ENCODE measurements at places on chromosomes 4 and X.

GRCh38 chr4:73715659-73716058 lies 24.7 kb upstream of the CXCL8 start:
- DNase-seq: no peak

DNA sequence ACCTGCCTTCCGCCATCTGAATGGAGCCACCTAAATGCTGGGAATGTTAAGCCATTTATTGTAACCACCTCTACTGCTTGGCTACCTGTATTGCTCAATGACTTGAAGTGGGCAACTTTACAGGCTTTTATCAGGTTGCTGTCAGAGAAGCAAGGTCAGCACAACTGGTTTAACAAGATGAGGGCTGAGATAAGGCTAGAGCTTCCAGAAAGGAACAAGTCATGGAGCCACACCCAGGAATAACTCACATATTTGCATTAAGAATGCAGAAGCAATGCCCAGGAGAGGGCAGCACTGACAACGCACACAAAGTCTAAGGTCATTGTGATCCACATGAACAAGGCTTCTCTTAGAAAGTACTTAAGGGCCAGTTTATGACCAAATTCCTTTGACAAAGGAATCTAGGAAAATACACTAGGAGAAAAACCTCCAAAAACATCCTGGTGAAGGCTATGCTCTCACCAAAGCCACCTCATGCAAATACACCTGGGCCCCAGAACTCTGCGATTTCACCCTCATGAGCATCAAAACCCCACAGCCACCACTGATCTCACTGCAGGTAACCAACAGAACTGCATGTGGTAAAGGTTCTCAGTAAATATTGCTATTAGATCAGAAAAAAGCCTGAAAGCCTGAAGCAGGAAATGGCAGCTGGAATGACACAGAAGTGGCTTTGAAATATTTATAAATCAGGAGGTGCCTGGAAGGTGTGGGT lies 15.0 kb upstream of the STS start:
- peak; percentile 10 for DNase-seq

DNA sequence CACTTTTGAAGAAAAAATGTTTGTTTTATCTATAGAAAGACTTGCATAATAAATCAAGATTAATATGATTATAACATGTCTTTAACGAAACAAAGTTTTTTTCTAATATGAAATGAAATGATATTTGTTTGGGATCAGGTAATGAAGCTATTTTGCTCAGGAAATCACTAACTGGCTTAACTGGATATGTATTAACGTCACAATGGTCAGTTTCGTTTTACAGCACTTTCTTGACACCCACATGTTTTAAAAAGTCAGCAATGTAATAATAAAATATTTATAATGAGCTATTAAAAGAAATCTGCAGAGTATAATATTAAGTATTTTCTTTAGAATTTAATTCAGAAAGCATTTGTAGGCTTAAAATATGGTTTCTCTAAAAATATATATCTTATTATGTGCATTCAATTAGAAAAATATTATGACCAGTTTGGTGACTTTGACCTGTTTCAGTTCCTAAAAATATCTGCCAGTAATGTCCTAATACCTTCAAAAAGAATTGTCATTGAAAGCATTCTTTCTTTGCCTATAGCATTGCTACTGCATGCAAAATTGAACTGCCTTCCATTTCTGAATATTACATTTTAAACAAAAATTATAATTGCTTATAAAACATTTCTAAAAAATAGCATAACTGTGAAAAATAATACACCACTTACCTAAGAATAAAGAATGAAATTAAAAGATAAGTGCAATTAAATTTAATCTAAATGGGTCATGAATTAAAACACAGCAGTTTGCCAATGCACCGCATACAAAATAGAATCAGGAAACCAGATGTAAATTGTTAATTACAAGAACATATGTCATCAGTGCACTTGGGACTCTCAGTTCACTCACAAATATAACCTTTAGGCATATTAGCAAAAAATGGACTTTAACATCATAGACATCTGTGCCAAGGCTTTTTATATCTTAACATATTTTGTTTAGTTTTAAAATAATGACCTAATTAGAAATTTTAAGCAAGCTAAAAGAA lies 31.6 kb downstream of the TIGD2 start:
- no peak for DNase-seq

GRCh38 chrX:40573763-40574162 lies 7.0 kb upstream of the ATP6AP2 start:
- DNase-seq: no peak

DNA sequence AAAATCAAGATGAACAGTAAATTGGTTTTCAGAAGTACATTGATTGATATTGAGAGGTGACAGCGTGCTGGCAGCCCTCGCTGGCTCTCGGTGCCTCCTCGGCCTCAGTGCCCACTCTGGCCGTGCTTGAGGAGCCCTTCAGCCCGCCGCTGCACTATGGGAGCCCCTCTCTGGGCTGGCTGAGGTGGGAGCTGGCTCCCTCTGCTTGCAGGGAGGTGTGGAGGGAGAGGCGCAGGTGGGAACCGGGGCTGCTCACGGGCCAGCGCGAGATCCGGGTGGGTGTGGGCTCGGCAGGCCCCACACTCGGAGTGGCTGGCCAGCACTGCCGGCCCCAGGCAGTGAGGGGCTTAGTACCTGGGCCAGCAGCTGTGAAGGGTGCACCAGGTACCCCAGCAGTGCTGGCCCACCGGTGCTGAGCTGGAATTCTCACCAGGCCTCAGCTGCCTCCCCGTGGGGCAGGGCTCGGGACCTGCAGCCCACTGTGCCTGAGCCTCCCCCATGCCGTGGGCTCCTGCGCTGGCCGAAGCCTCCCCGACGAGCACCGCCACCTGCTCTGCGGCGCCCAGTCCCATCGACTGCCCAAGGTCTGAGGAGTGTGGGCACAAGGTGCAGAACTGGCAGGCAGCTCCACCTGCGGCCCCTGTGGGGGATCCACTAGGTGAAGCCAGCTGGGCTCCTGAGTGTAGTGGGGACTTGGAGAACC lies 25.2 kb downstream of the RAP2C start:
- no peak for DNase-seq

DNA sequence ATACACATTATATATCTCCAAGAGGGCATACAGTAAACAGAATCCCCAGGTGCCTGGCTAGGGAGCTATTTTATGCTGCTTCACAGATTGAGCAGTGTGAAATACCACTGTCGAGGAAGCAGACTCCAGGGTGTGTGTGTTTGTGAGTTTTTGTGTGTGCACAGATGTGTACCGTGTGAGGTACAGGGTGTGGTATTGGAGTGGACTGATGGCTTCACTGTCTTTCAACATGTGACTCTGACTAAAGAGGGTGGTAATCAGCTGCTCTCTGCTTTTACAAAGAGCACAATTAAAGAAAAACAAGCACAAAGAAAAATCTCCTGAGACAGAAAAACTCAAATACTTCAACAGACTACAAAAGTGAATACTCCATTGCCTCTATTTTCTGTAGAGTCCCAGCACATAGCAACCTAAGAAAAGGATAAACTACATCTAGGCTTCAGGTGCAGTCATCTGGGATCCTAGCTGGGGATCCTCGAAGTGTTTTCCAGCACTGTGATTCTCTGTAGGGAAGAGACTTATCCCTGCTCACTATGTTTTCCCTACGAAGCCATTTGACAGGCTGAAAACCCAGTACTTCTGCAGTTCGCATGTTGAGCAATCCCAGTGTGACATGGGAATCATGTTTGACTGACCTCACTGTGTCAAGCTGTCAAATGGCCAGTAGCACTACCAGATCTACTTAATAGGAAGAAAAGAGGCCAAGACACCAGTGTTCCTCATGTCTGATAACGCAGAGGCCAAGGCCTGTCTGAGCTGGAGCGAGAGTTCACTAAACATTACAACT lies 100.3 kb downstream of the CDS1 start:
- DNase-seq: no peak

DNA sequence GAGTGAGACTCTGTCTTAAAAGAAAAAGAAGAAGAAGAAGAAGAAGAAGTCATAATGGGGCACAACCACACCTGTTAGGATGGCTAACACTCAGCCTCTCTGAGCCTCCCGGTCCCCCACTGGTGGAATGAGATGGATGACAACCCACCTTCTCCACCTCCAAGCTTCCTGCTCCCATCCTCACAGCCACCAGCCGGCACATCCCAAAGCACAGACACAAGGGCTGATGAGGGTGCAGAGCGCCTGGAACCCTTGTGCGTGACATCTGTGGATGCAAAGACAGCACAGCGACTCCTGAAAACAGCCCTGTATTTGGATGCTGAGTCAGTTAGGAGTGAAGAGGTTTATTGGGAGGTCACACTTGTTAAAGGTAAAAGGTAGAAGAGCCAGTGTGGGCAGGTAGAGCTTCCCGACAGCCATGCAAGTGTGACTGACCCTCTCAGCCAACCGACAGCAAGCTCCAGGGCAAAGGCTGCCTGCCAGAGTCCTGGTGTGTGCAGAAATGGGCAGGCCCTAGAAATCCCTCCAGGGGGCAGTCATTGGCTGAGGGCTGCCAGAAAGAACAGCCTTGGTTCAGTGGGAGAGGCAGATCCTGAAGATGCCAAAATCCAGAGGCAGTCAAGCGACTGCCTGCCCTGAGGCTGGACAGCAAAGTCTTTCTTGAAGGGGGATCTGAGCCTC lies 26.6 kb upstream of the MAN2B2 start:
- DNase-seq: peak; percentile 11

DNA sequence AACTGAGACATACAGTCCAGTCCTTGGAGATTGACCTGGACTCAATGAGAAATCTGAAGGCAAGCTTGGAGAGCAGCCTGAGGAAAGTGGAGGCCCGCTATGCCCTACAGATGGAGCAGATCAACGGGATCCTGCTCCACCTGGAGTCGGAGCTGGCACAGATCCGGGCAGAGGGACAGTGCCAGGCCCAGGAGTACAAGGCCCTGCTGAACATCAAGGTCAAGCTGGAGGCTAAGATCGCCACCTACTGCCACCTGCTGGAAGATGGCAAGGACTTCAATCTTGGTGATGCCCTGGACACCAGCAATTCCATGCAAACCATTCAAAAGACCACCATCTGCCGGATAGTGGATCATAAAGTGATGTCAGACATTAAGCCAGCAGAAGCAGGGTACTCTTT lies 20.4 kb upstream of the FRMPD3 start:
- peak; percentile 16 for DNase-seq

DNA sequence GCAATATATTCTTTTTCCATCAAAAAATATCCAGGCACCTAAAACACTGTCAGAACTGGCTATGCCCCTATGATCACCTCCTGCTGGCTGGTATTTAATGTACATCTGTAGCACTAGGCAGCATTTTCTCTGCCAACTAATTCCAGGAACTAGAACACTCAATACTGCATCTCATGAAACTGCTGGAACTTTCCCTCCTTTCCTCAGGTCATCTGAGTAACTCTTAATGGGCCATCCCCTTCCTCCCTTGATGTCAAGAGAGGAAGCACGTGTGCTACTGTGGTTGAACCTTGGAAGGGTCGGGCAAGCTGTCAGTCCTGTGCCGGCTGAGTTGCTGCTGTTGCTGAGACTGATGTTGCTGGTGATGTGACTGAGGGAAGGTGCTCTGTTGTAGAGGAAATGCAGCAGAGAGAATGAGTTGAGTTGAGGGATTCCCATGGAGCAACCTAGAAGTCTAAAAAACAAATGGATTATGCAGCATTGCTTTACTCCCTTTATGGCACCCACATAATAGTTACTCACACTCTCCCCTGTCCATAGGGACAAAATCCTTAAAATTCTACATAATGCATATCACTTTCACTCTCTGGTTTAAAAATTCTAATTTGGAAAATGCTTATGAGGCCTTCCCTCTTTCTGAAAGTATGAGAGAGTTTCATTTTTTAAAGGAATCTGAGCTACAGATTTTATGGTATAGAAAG lies 39.5 kb downstream of the TMEM165 start:
- no peak for DNase-seq

- DNase-seq: peak; percentile 41
Measured at GRCh38 chrX:41334363-41335197, 618 bp downstream of the DDX3X start.

DNA sequence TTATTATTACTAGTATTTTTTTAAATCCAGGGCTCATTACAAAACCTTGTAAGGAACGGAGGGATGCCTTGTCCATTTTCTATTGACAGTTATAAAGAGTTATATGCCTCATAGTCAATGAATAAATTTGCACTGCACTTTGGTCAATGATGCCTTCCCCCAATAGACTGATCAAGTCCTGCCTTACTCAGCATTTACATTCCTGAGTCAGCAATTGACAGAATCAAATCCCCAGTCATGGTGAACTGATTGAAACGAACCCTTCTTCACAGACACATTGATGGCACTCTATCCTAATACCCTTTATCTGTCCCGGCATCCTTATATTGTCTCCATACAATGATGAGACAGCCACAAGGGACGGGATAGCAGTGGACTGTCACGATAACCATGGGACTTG lies 213.2 kb downstream of the NLGN4X start:
- no peak for DNase-seq

- DNase-seq: no peak
Measured at GRCh38 chr4:4758681-4759080, 100.8 kb upstream of the MSX1 start.

- DNase-seq: no peak
Measured at GRCh38 chrX:124641737-124642491, 295.6 kb downstream of the SH2D1A start.

DNA sequence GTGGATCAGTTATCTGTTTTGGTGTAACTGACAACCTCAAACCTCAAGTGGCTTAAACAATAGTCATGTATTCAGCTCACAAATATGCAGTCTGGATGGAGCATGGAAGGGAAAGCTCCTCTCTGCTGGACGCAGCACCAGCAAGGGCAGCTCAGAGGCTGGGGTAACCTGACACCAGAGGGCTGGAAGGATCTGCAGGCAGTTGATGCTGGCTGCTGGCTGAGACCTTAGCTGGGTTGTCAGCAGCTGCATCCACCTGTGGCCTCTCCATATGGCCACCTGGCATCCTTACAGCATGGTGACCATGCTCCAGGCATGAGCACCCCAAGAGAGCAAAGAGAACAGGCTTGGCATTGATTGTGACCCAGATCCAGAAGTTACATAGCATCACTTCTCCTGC lies 46.7 kb downstream of the ENPP6 start:
- DNase-seq: no peak

DNA sequence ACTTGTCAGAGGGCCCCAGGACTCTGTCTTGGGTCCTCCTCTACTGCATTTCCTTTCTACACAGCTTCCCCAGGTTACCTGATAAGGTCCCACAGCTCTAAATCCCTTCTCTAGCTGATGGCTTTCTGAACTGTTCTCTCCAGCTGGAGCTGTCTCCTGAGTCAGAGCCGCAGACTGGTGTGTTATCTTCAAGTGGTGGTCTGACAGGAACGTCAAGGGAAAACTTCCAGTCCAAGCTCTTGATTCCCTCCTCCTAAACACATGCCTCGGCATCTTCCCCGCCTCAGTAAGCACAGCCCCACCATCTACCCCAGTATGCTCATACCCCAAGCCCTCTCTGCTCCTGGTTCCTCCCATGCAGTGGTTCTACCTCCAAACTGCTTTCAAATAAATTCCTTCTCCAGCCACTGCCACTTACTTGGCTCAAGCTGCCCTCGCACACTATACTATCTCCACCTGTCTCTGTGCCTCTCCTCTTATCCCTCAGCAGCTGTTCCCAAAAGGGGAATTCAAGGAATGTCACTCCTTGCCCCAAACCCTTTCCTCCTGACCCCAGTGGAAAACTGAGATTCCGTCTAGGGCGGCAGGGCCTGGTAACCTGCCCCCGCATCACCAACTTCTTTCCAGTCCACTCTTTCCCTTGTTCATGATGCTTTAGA lies 17.2 kb upstream of the CENPU start:
- DNase-seq: no peak

Measured in NCI-H2029 (cell line).